Central memory CD4-positive, alpha-beta T cell (primary cell): ENCODE measurements at places on chromosomes 2 and 18.

DNA sequence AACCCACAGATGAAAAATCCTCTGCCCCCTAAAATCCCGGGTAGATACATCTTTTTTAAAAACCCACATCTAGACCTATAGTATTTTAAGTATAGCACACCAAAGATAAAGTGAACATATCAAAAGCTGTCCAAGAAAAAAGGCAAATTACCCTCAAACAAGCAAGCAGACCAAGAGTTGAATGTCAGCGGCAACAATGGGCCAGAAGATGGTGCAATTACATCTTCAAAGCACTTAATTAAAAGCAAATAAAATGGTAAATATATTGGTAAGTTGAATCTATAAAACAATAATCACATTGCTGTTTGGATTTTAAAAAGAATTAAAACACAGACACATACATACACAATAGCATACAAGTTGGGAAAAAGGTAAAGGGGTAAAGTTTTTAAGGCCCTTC, 98.5 kb downstream of the MYOM1 start:
- DNase-seq = no peak

DNA sequence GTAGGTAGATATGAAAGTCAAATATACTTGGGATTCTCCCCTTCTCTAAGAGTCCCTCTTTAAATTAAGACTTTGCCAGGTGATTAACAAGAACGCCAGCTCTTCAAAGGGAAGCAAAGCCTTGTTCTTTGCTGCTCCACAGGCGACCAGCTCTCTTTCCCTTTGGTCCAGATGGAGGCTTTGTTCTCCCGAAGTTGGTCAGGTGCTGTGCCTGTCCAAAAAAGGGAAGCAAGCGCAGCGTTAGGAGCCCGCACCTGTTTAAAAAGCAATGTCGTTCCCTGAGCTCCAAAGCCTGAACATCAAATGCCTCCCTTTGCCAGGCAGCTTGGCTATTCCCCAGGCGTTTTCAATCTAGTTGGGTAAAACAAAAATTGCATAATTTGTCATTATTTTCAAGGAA, 1913.1 kb upstream of the PIK3C3 start:
- no peak for DNase-seq

DNA sequence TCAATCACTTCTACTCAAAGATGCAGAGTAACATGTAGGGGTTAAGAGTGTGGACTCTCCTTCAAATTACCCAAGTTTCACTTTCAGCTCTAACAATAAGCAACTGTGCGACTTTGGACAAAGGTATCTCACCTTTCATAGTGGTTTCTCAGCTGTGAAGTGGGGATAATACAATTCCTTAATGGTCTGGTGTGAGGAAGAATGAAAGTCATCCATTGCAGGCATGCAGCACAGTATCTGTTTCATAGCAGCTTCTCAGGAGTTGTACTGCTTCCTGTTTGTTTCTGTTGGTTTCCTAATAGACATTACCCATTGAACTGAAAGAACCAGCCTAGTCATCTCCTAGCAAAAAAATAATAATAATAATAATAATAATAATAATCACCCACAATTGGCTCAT, 74.4 kb downstream of the DDX18 start:
- DNase-seq = no peak

GRCh38 chr18:23136326-23137096, 1.2 kb downstream of the CABLES1 start:
- DNase-seq = no peak

DNA sequence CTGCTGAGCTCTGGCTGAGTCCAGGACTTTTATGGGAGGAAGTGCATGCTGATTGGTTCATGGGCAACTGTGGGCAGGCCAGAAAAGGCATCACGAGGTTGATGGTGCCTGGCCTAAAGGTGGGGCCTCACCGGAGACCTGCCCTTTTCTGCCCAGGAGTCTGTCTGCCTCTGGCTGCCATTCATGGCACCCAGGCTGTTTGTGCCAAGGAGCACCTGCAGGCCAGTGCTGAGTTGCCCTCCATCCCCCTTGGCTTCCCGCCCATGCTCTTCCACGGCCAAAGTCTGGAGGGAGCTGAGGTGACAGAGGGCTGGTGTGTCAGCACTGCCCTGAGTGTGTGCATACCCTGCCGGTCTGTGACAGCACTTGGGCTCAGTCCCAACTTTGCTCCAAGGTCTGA, 123.2 kb downstream of the PTH2R start:
- no peak for DNase-seq

GRCh38 chr18:5430131-5430530, 113.7 kb downstream of the EPB41L3 start:
- DNase-seq = no peak

- no peak for DNase-seq
These were observed 15.6 kb upstream of the LRATD1 start for GRCh38 chr2:14616950-14617349.

GRCh38 chr2:169185711-169186110, 116.3 kb downstream of the DHRS9 start:
- DNase-seq = no peak

GRCh38 chr18:63287691-63288220, 31.8 kb downstream of the BCL2 start:
- DNase-seq = no peak

- no peak for DNase-seq
These were observed 1.2 kb downstream of the PCARE start for GRCh38 chr2:29072971-29073725.

GRCh38 chr2:19574778-19575260, 216.4 kb upstream of the OSR1 start:
- no peak for DNase-seq

- DNase-seq = no peak
These were observed 161.8 kb downstream of the DLGAP1 start for GRCh38 chr18:4293337-4293736.

- no peak for DNase-seq
These were observed 831.1 kb downstream of the GALR1 start for GRCh38 chr18:78080761-78081160.

GRCh38 chr2:58562276-58562675, 321.2 kb upstream of the FANCL start:
- DNase-seq = no peak

- DNase-seq = no peak
These were observed 257.9 kb downstream of the BCL11A start for GRCh38 chr2:60295636-60295962.

- no peak for DNase-seq
These were observed 60.6 kb downstream of the CYB5A start for GRCh38 chr18:74230922-74231714.

DNA sequence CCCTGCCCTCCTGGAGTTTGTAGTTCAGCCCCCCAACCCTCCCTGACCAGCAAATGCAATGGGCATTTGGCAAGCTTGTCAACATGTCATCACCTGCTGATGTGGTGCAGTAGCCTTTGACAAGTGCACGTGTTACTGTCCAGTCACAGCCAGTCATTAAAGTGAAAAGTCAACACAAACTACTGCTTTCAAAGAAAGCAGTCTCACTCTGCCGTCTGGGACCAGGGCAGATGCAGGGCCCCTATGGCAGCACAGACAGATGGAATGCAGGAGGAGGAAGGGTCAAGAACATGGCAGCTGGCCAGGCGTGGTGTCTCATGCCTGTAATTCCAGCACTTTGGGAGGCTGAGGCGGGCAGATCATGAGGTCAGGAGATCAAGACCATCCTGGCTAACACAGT, 222.4 kb upstream of the OSR1 start:
- DNase-seq = no peak

DNA sequence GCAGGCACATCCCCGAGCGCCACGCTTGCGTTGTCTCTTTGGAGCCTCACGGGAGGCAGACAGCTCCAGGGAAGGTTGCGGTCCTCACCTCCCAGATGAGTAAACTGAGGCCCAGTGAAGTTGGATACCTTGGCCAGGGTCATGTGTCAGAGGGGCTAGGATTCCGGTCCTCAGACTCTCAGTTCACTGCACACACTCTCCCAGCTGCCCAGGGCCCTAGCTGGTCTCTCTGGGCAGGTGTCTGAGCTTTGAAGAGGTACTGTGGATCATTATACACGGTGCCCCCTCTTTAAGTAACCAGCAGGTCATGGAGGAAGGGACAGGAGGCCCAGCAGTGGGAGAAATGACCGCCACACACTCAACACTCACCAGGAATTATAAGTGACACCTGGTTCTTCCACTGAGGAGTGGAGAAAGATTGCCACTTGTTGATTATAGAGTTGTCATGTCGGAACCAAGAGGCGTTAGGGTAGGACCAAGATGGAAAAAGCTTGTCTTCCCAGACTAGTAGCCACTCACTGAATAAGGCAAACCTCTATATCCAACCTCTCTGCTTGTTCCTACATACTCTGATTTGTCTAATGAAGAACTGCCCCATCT, 588 bp downstream of the TMEM214 start:
- DNase-seq = no peak

- no peak for DNase-seq
These were observed 462.1 kb upstream of the ID2 start for GRCh38 chr2:8219631-8220355.

DNA sequence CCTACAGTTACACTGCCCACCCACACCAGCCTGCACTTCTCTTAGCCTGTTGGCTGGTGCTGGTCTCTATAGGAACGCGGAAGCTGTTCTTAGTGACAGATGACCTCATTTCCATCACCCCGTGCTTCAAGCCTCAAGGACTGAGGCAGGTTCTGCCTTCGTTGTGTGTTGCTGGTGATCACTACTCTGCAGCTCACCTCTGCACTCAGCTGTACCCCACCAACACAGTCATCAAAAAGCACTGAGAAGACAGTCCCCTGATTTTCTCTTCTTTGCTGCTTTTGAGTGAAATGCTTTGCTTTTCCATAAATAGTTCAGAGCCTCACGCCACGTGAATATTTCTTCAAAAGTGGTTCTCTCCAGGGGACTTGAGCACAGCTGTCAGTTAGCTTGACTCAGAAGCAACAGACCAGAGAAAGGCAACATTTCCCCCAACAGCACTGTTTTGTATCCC, 225.7 kb upstream of the CCDC150 start:
- DNase-seq = no peak

- DNase-seq = no peak
These were observed 22.3 kb upstream of the ASAP2 start for GRCh38 chr2:9184361-9184760.

GRCh38 chr2:232523682-232524597, 2.0 kb upstream of the CHRND start:
- no peak for DNase-seq
